SK-N-DZ (cell line): ENCODE measurements at places on chromosomes 4 and X.

GRCh38 chr4:108172231-108172752 is 3.6 kb upstream of the LEF1 start:
- DNase-seq, result peak; percentile 54

- DNase-seq, result no peak
Observed at GRCh38 chrX:8306291-8306925, 135.3 kb upstream of the VCX2 start.

- DNase-seq, result peak; percentile 30
Observed at GRCh38 chr4:41212616-41213203, 1.6 kb downstream of the APBB2 start.

DNA sequence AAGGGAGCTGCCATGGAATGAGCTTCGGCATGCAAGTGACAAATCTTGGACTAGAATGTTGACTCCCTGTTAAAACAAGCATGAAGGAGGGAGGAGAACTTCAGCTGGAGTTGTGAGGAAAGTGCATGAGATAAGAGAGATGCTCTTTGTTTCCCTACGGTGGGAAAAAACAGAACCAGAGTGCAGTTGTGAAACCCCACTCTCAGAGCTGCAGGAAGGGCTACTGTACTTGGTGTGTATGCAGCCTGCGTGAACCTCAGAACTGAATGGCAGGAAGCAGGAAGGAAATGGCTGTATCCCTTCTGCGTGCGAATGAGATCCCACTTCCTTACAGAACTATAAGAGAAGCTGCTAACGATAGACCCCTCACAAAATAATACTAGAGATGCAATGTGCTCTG is 57.2 kb downstream of the EGF start:
- DNase-seq, result no peak

DNA sequence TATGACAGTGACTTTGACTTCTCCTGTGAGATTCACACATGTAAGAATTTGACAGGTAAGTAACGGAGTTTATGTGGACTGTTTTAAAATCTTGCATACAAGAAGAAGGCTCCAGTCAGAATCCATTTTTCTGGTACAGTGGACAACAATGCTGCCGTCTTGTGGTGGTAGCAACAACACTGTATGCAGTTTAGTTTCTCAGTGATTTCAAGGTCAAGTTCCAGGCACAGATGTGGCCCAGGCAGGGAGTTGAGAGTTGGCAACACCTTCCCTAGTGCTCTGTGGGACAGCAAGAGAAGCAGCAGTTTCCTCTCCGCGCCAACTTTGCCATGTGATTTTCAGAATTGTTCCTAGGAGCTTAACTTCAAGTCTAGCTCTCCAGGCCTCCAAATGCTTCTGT is 56.0 kb upstream of the STPG2 start:
- DNase-seq, result no peak

DNA sequence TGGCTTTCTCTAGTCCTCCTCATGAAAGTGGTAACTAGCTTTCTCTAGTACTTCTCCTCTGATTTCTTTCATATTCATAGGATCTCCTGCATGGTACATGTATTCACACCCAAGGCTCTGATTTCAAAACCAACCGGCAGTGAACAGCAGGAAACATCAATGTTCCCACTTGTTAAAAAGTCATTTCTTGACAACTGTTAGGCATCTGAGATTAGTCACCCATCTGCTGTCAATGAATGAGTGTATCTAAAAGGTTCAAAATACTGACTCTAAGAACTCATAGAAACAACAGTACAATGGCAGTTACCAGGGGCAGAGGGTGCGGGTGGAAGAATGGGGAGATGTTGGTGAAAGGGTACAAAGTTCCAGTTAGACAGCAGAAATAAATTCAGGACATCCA is 31.5 kb upstream of the PUDP start:
- no peak for DNase-seq

DNA sequence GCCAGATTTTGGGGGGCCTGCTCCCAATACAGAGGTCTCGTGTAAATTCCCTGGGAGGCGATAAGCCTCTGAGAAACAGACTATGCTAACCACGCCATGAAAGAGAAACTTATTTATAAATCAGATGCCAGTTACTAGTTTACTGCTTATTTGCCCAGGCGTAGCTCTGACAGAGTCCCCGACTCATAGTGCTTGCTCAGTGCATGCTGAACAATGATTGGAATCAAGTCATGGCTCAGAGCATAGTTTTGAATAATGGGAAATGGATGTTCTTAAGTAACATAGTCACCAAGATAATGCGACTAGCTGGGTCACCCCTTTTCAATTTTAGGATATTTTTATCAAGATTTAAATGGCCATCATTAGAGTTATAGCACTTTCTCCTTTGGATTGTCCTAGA is 39.9 kb downstream of the HTT start:
- no peak for DNase-seq

- DNase-seq, result no peak
Observed at GRCh38 chrX:87788976-87789375, 271.4 kb downstream of the KLHL4 start.

DNA sequence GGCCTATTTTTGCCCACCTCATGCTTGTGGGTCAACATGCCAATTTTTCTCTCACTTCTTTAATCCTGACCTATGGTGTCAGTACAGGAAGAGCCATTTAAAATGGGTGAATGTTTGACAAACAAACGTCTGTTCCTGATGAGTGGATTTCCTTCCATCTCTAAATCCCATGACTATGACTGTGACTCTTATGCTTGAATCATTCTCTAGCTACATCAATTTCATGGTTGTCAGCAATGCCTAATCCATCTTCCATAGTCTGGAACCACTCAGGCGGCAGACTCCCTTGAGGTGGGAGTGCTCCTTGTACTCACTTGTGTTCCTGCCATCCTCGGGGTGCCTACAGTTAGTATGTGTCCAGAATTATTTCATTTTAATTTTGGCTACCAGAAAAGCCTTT is 194.9 kb upstream of the RPS6KA3 start:
- no peak for DNase-seq

GRCh38 chr4:183318656-183319055 is 1.4 kb downstream of the CLDN22 start:
- no peak for DNase-seq

DNA sequence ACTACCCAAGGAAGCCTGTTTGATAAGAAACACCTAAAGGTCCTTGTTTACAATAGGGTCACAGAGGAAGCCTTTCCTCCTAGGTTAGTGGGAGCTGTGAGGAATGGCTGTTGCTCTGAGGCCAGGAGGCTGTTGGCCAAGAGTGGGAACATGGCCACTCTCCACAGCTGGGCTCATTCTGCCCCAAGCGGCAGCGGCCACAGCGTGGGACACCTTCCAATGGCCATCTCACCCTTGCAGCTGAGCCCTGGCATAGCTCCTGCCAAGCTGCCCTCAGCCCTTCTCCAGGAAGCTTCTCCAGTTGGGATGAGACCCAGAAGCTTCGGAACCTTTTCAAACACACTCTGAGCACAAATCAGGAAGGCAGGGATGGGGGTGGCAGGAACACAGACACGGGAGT is 111.8 kb upstream of the MAP3K15 start:
- no peak for DNase-seq

DNA sequence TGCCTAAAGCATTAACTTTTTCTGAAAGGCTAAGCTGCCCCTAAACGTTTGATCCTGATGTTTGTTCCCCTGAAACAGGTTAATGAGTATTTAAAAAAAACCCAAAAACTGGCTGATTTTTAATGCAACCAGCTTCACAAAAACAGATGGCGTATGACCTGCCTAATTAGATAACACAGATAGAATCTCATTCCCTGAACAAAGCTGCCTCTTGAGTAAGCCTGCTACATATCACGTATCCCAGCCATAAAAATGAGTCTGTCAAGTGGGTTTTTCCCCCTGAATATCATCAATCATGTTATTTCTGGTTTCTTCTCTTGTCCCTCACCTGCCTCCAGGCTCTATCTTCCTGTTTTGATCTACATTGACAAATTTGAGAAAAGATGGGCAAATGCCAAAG is 154.2 kb upstream of the FAM9B start:
- peak; percentile 94 for DNase-seq

DNA sequence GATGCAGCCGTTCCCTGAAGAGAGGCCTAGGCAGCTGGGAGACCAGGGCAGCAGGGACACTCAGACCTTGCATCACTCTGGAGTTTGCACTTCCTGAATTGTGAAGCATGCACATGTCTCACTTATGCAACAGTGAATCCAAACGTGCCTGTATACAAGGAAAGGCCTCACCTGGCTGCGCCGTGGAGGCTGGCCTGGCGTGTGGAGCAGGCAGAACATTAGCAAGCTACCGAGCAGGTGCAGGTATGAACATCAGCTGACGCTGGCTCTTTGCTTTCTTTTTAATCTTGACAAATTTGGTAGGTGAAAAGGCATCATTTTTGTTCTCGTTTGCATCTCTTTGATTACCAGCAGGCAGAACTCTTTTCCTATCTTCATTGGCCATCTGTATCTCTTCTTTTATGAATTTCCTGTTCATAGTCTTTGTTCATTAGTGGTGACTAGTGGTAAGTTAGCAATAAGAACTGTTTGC is 37.1 kb upstream of the IRAK1 start:
- DNase-seq, result no peak

DNA sequence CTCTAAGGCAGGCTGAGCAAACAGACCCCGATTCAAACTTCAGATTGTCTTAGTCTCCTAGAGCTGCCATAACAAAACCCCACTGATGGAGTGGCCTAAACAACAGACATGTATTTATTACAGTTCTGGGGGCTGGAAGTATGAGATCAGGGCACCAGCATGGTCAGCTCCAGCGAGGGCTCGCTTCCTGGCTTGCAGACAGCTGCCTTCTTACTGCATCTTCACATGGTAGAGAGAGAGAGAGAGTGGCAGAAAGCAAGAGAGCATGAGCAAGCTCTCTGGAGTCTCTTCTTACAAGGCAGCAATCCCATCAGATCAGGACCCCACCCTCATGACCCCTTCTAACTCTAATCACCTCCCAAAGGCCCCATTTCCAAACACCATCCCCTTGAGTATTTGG is 22.3 kb upstream of the SORCS2 start:
- DNase-seq, result no peak

GRCh38 chr4:154586296-154587033 is 4.1 kb downstream of the FGA start:
- DNase-seq, result no peak

DNA sequence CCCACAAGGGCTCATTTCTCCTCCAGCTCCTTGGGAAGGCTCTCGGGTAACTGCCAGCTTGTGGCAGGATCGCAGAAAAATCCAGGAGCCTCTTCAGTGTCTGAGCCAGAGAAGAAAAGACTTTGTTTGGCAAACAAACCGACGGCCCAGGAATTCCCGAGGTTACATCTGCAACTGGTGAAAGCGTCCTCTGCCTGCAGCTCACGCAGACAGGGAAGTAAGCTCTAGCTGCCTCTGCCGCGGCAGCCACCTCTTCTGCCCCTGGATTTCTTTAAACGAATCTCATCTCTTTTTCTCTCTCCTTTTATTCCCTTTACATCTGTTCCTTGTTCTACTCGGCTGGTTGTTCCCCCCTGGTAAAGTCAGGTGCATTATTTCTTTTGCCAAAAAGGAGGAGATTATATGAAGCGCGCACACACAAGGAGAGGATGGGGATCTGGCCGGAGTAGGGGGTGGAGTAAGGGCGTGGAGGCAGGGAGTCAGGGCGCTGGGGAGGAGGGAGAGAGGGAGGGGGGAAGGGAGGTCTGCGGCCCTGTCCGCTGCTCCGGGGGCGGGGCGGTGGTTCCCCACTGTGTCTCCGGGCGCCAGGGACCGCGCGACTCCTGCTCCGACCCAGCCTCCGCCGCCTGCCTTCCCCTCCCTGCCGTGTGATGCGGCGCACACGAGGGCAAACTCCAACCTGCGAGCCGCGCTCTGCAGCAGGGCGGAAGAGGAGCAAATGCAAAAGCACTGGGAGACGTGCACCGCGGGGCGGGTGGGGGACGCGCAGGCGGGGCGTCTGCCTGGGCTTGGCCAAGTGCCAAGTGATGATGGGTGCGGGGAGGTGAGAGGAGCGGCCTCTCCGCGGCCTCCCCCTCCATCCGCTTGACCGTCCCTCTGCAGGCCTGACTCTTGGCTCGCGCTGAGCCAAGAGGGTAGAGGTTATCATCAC is at the start of gene DCHS2:
DCHS2 (minus strand) TSS at position 459 of the 931 bp plus-strand sequence; CDS start at position 15, 444 bp downstream.
- DNase-seq, result peak; percentile 42

- DNase-seq, result no peak
Observed at GRCh38 chrX:118216087-118216486, 99.5 kb upstream of the KLHL13 start.

- no peak for DNase-seq
Observed at GRCh38 chr4:189547559-189547958, 393.1 kb upstream of the FRG1 start.

DNA sequence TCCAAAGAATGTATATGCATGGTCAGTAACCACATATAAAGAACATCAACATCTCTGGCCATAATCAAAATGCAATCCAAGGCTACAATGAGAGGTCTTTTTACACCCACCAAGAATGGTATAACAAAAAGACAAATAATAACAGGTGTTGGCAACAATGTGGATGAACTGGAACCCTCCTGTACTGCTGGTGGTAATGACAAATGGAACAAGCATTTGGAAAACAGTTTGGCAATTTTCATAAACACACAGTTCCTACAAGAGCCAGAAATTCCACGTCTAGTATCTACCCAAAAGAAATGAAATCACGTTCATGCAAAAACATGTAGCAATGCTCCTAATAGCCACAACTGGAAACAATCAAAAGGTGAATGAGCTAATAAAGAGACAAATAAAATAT is 11.7 kb downstream of the UGT2B4 start:
- no peak for DNase-seq

- DNase-seq, result no peak
Observed at GRCh38 chr4:41365681-41366080, 109.0 kb downstream of the UCHL1 start.

- DNase-seq, result no peak
Observed at GRCh38 chr4:145808848-145809512, 129.0 kb downstream of the C4orf51 start.

DNA sequence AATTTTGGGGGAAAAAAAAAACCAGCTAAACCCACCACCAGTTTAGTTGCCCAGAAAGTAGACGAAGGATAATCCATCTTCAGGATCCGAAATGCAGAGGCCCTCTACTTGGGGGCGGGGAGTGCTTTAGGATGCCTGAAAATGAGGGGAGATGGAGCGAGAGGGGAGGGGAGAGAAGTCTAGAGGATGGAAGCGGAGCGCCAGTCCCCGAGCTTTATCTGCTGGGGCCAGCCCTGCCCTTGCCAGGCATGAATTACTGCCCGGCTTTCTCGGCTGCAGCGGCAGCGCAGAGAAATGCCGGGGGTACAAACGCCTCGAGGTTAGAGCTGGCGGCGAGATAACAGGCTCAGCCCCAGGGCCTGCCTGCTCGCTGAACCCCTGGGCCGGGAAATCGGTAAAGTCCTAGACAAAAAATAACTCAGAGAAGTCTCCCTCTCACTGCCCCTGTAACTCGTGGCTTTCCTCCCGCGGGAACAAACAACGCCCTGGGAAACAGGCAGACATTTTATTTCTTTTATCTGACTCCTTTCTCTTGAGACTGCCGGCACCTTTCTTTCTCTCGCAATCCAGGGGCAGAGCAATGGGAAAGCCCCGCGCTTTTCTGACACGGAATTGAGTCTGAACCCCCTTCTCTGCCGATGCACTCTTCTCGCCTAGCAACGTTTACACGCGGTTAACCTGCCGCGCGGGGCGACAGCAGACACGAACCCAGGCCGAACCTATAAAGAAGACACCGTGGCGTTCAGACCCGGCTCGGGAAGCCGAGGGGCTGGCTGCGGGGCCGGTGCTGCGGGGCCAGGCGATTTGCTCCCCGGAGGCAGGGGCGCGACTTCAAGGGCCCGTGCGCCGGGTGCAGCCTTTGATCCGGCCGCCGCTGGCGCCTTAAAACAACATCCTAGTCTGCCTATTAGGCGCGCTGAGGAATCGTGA is 3.1 kb upstream of the MSX1 start:
- DNase-seq, result no peak
